ENCODE measurements at places on chromosomes 16 and 17. TPM values are rescaled to one million over a fixed set of nuclear protein-coding genes. Genes with fewer than 3 reads are reported as not detected.

- DNase-seq = no peak
Measured at GRCh38 chr17:47660064-47660492, 10.4 kb downstream of the KPNB1 start.

GRCh38 chr16:68972013-68972412, 128.7 kb downstream of the TANGO6 start:
- no peak for DNase-seq

DNA sequence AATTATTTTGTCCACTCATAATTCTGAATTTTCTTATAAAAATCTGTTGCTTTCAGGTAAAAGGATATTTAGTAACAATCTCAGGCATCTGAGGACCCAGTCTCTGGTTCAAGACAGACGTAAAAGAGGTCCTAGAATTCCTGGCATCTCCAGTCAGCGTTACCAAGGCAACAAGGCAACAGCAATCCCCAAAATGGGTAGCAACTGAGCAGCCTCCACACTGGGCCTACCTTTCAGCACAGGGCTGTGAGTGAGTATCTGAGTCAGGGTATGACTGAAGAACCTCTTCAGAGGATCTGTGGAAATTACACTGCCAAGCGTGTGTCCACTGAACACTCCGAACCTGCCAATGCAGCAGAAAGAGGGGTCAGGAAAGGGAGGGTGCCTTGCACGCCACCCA, 20.8 kb downstream of the FANCA start:
- DNase-seq = no peak

DNA sequence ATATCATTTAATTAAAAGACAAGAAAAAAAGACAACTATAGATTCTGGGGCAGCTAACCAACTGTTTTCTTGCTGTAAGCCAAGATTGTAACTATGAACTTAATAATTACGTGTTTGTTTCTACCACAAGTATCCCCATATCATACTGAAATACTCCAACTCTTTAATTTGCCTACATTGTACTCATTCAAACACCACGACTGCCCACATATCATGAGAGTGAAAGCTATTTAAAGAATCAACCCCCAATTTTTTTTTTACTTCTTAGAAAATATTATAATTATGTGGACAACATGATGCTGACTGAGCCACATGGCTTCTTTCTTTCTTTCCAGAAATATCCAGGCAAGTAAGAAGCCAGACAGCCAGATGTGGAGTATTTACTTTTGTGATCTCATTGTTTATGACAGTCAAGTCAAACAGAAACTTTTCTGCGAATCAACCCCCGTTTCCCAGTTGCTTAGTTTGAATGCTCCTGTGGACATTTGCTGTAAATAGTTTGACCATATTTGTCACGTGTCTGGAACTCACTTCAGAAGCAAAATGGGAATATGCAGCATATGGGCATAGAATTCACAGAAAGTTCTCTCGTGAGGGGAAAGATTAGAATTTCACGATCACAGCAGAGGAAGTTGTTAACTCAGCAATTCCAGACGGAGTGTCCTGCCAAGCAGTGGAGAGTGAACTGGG, 126.8 kb upstream of the PSMD7 start:
- no peak for DNase-seq

INO80E gene
- total RNA-seq = 98.5 TPM

DNA sequence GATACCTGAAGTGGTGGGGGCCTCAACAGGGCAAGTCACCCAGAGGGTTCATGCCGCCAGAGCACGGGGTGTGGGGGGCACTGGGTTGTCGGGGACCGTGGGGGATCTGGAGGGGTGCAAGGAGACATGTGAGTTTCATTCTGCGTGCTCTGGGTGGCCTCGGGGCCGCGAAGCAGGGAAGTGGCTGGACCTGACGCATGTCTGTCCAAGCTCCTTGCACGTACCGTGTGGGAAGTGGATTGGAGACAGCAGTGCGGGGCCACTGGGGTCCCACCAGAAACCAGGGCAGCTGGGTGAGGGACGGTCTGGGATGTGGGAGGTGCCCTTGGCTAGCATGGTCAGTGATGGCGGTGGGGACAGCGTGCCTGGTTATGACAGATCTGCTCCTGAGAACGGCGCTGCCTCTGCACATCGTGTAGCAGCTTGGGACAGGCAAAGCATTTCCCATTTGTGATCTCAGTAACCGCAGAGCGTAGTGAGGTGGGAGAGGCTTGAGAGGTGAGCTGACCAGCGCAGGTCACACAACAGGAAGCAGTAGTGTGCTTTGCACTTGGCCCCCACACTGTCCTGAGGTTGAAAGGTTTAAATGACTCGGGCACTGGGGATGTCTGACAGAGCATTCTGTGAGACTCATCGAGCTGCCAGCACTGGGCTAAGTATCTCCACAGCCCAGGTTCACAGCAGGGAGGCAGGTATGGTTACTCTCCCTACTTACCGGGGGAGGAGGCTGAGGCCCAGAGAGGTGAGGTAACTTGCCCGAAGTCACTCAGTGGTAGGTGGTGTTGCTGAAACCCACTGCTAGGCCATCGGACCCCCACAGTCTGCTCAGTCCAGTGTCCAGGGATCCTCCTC, 114.4 kb downstream of the SOCS1 start:
- no peak for DNase-seq

PITPNM3 gene
- 0.81 TPM for total RNA-seq

GCSH gene
- 12.6 TPM for total RNA-seq

DNA sequence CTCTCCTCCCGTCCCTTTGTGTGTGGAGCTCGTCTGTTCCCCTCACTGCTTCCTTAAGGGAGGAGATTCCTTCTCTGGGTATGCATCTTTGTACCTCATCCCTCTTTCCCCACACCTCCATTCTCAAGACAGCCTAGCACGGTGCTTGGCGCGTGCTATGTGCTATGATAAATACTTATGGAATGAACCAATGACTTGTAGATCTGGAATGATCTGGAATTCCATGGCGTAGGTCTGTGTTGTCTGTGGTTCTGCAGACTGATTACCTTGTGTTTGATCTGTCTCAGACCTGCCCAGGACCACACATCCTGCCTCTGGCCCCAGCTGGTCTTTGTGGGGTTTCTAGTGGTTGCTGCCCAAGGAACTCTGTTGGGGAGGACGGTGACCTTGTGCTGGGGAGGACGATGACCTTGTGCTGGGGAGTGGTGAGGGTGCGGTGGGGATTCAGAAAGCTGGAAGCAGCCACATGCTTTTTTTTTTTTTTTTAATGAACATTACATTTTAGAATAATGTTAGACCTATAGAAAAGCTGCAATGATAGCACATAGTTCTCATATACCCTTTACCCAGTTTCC, 33.5 kb upstream of the ETV4 start:
- no peak for DNase-seq

- DNase-seq = no peak
Measured at GRCh38 chr16:58409316-58409973, 17.2 kb downstream of the GINS3 start.

DNA sequence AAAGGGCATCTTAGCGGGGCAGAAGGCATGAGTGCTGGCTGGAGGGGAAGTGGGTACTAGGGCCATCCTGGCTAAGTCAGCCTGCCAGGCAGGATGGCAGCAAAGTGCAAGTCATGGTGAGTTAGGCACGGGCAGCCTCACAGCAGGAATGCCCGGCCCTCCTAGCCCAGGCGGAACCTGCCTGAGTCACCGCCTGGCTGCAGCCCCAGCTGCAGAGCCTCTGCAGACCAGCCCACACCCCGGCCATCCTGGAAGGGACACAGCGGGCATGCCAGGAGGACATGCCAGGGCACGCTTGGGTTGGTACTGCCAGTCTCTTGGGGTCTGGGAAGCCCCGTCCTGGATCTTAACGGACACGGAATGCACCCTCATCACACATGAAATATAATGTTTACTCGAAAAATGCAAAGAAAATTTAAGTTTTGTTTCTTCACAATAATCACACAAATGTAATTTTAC, 5.0 kb upstream of the ALDH3A1 start:
- no peak for DNase-seq

GRCh38 chr16:50740736-50741135, 1.1 kb upstream of the CYLD start:
- no peak for DNase-seq

- no peak for DNase-seq
Measured at GRCh38 chr16:49799172-49799571, 56.7 kb downstream of the ZNF423 start.

DNA sequence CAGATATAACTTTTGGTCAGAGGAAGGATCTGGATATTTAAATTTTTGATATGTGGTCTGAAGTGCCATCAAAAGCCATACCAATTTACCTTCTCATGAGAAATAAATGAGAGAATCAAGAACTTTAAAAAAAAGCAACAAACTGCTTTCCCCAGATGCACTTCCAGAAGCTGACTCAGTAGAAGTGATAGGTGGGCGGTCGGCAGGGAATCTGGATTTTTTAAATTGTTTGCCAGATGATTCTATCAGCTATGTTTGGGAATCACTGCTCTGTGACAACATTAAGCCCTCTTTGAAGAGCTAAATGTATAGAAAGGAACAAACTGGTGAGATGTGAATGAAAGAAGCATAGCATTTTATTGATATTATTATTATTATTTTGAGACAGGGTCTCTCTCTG, 19.2 kb downstream of the CDH3 start:
- DNase-seq = no peak
